ENCODE measurements at places on chromosomes 6 and 20.

DNA sequence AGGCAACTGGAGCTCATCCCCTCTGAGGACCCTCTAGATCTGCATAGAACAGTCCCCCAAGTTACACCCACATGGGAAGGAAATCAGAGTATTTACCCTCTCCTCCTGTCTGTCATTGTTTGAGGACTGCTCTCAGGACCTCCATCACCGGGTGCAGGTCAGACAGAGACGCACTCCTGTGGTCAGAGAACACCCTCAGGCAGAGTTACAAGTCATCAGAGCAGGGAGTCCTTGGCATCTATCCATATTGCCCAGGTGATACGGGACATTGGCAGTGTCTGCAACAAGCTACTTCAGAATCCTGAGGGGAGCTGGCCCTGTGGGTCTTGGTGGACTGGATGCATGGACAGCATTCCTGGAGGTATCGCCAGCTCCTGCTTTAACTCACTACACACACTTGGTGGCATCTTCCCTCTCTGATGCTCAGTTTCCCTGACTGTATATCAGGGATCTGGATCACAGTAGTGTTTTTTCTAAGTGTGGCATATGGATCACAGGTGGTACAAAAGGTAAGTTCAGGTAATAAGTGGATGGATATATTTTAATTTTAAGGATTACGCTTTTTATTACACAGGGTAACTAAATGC lies 15.1 kb upstream of the ISM1 start:
- DNase-seq = no peak

DNA sequence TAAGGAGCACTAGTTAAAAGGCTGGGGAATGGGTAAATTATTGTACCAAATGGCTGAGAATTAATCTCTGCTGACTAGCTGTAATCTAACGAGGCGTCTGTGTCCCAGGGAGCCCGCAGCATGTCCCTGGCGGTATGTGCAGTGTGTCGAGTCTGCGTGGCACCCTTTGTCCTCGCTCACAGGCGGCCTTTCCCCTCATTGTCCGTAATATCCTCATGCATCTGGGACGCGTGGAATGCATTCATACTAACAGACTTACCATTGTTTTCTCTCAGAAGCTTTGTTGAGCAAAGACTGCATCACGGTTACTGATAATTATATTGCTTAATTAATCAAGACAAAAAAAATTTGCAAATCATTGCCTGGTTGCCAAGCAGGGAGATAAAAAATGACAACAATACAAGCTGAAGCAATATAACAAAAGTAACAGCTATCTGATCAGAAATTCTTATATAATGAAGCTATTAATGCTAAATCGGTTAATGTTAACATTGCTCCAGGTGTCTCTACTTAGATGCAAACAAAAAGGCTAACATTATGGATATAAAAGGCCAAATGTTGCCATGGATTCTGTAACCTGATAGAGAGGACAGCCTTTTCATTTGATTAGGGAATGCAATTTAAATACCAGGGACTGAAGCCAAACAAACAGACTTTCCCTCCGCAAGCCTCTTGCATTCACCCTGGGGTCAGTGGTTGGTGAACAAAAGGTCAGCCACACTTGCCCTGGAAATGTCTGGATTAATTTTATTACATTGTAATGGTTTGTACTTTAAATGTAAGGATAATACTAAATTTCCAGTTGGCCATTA lies 124.8 kb downstream of the INSM1 start:
- DNase-seq = no peak

- DNase-seq = no peak
Measured at GRCh38 chr20:53901497-53902096, 168.8 kb downstream of the BCAS1 start.

GRCh38 chr6:53090576-53090975 lies 25.4 kb downstream of the FBXO9 start:
- DNase-seq = no peak

DNA sequence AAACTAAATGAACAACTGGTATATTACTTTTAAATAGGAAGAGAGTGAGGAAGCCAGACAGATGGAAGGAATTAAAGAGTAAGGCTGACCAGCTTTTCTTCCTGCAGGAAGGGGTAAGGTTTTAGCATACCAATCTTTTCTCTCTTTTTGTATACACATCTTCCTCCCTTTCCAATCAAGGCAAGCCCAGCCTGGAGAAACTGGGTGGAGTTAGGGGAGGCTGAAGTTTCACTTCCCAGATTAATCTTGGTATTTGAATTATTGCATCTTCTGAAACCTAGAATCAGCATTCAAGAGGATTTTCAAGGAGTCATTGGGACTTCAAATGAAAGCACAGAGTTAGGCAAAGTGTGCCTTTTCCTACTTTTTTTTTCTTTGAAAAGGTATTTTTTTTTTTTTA lies 33.1 kb downstream of the TMEM14A start:
- DNase-seq = no peak

GRCh38 chr20:8534368-8535160 lies 402.5 kb downstream of the PLCB1 start:
- DNase-seq = no peak

- no peak for DNase-seq
Measured at GRCh38 chr6:67883500-67884366, 751.3 kb upstream of the ADGRB3 start.

DNA sequence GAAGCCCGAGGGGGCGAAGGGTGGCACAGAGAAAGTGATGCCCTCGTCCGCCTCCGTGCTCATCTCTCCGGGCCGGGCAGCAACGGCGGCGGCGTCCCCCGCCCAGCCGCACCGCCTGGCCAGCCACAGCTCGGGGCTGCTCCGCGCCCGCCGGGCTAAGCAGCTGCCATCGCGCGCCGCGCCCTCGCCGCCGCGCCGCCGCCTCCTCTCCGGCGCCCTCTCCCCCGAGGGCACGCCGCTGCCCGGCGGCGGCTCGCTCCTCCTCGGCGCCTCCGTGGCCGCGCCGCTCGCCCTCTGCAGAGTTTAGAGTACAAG lies 225 bp downstream of the MAP3K5 start:
- DNase-seq = no peak

DNA sequence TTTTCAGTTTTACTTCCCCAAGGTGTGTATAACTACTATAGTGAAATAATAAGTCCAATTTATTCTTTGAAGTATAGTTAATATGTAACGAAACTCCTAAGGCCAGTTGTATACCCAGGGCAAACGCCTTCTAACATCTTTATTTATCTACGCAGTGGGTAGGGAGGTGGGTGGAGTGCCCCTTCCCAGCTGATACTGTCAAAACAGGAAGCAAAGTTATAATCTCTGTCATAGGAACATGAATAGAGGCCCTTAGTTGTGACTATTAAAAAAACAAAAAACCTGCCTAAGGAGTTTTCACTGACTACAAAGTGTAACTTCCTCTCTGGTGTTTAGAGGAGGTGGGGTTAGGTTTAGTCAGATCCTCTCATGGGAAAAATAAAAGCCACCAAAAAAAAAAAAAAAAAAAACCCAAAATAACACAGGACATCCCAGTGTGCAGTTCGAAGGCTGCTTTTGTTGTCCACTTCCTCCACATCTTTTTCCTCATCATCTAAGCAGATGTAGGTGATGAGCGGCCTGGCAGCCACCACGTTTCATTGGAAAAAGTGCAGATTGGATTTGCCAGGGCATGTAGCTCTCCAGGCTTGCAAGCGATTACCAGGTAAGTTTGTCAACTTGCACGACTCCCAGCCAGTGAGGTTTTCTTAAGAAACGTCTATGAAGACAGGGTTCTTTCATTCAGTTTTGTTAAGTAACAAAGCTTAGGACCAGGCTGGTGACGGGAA lies 58.7 kb downstream of the UTRN start:
- DNase-seq = no peak

GRCh38 chr20:57439993-57440392 lies 48.8 kb downstream of the RBM38 start:
- no peak for DNase-seq

- no peak for DNase-seq
Measured at GRCh38 chr6:90790058-90790457, 203.2 kb upstream of the MAP3K7 start.

DNA sequence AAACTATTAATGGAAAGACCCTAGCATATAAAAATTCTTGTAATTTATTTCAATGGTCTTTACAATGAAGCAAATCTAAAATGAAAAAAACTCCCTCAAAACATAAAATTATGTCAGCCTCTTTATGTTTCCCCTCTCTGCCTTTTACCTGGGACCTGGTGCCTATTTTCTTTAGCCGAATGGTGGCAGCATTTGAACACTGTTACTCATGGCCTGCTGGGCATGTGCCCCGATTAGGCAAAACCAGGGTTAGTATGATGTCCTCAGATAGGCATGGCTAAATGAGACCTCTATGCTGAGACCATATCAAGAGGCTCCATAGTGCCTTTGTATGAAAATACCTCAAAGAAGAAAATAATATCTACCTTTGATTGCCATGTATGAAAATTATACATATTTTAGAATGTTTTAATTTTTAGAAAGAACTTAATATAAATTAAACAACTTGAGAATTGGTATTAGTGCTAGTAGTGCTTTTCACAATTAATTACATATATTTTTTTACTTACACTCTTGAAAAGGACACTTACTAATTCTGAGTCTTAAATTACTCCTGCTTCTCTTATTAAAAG lies 22.5 kb upstream of the C6orf58 start:
- no peak for DNase-seq

DNA sequence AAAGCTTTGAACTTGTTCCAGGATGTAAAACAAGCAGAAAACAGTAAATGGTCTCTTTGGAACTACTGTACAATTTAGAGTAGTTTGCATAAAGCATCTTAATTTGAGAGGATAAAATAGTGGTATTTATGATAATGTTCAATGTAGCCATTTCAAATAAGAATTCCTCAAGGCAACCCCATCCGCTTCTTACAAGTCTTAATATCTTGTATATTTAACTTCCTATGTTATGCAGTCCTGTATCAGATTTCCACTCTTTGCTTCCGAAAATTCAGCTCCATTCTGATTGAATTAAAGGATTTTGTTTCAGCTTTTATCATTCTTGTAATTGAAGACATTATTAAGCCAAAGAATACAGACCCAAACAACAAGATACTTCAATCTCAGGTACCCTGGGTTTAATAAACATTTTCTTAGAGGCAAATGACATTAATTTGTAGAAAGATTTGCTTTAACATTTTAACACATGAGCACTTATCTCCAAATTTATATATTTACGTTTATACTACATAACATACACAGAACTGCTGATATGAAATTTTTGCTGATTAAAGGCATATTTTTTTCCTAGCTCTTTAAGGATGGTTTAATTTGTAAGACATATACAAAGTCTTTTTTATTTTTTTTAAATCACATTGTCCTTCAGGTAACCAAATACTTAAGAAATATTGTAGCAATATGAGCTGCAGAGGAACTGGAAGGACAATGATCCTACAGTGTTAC lies 131.1 kb upstream of the BEND3 start:
- no peak for DNase-seq

GRCh38 chr6:14658886-14659561 lies 541.5 kb downstream of the CD83 start:
- no peak for DNase-seq

DNA sequence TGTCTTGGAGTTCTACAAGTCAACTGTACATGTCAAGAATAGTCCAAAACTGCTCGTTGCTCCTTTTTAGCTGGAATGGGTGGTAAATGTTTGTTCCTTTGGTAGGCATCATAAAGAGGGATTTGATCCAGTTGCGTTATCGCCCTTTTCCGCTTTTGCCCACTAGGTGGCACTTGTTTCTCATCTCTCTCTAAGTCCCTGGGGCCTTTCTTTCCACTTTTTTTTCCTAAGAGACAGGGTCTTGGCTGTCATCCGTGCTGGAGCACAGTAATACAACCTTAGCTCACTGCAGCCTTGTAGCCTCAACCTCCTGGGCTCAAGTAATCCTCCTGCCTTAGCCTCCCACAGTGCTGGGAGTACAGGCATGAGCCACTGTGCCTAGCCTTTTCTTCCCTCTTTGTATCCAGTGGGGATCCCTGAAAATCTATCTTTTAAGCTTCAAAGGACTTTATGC lies 20.7 kb downstream of the GTPBP2 start:
- DNase-seq = peak; percentile 54

- DNase-seq = no peak
Measured at GRCh38 chr6:41199552-41200246, 1.2 kb downstream of the TREML2 start.

DNA sequence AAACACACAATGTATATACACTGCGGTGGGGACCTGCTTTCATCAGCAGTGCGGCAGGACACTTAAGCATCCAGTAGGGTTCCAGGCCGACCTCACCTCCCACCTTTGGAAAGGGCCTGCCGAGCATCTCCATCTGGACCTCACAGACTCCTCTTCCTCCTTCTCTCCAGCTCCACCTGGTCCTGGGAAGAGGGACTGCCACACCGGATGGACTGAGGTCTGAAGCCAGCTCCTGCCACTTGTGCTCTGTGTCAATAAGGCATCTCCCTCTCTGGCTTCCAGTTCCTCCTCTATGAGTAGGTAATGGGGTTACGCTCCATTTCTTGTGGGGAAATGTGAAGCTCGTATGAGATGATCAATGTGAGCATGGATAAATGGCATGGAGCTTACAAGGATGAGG lies 19.1 kb upstream of the NNAT start:
- no peak for DNase-seq

GRCh38 chr6:84921891-84922290 lies 157.5 kb upstream of the TBX18 start:
- DNase-seq = no peak

GRCh38 chr20:31570735-31571617 lies 34.1 kb upstream of the ID1 start:
- no peak for DNase-seq

DNA sequence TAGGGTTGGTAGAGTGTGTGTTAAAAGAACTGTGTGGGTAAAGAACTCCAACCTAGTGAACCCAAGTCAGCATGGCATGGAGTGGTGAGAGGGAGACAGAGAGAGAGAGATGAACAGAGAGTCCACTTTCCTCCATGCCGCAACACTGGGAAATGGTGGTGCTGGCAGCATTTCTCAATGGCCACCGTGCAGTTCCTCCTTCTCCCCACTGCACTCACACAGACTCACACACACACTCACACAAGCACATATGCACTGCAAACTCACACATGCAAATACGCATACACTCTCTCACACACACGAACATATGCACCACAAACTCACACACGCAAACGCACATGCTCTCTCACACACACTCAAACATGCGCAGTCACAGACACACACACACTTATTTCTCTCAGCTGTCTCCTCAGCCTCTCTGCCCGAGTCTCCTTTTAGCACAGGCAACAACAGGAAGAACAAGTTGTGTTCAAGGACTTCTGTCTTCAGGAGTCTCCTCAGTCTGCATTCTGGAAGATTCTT lies 66.5 kb upstream of the LY86 start:
- DNase-seq = no peak

GRCh38 chr6:147192278-147192911 lies 11.8 kb upstream of the STXBP5 start:
- no peak for DNase-seq

DNA sequence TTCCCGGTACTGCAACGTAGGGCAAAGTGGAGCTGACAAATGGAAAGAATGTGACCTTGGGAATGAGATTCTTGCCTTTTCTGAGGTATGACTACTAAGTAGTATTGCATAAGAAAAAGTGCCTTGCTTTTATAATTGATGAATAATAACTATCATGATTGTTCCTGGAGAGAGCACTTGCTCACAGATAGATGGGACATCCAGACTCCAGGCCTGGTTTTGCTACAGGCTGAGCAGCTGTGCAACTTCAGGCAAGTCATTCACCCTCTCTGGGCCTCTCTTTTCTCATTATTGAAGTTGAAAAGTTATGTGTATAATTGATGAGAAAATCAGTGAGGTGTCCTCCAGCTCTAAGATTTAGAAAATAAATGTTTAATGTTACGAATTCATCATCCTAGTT lies 53.6 kb upstream of the MBOAT1 start:
- DNase-seq = no peak
